ENCODE measurements at places on chromosomes 4 and X.

GRCh38 chr4:11446155-11446811 is 17.6 kb upstream of the HS3ST1 start:
- DNase-seq = no peak

- no peak for DNase-seq
Measured at GRCh38 chr4:7868892-7869471, 70.7 kb downstream of the AFAP1 start.

DNA sequence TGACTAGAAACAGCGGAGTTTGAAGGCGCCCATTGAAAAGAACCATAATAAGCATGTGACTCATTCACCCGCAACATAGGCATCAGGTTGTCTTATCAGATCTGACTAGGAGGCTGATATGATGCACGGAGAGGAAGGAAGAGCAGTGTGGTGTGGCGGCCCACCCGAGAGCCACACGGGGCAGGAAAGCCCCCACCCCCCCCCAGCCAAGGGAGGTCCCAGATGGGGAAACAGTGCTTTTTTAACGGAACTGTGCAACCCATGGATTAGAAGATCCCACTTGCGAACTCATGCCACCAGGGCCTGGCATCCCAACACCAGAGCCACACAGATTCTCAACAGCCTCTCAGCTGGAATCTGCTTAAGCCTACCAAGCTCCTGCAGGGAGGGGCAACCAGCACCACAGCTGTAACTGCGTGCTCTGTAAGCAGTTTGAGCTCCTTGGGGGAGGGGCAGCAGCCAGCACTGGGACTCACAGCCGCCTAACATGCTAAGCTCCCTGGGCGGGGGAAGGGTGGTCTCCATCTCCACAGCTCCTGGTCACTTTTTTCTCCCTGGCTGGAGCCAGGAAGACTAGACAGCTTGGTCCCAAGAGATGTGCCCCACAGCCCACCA is 466.2 kb downstream of the PDGFC start:
- DNase-seq = no peak

GRCh38 chr4:99759988-99760387 is 56.6 kb upstream of the DAPP1 start:
- no peak for DNase-seq

DNA sequence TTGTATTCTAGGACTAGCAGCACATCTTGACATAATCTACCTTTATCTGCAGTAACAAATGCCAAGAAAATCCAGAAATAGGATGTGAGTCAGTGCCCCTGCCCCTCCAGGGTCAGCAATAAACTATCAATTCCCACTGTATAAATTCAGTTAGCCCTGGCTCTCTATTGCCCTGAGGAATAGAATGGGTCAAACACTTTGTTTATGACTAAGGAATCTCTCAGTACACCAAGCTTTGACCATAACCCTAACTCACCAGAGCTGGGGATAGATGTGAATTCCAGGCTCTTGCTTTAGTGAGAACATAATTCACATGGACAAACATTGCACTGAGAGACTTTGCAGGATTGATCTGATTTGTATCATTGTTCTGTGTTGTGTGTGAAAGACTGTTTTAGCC is 82.3 kb downstream of the CXXC4 start:
- DNase-seq = no peak

GRCh38 chr4:123340381-123340701 is 56.3 kb upstream of the SPRY1 start:
- DNase-seq = no peak

DNA sequence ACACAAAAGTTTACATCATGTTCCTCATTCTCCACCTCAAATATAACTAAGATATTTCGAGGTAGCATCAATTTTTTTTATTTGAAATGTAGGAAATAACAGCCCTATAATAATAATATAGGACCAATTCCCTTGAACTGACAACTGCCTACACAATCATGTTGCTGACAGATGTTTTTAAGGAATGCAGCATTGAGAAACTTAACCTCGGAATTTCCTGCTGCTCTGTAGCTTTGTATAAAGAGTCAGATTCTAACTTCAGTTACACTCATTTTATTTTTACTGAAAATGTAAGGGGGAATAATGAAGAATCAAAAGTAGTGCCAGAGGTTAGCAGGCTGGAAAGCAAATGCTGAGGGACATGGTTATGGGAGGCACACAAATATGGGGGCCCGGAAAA is 235.8 kb downstream of the RBMX2 start:
- DNase-seq = no peak
